RWPE2 (cell line): ENCODE measurements at places on chromosomes 5 and 9.

DNA sequence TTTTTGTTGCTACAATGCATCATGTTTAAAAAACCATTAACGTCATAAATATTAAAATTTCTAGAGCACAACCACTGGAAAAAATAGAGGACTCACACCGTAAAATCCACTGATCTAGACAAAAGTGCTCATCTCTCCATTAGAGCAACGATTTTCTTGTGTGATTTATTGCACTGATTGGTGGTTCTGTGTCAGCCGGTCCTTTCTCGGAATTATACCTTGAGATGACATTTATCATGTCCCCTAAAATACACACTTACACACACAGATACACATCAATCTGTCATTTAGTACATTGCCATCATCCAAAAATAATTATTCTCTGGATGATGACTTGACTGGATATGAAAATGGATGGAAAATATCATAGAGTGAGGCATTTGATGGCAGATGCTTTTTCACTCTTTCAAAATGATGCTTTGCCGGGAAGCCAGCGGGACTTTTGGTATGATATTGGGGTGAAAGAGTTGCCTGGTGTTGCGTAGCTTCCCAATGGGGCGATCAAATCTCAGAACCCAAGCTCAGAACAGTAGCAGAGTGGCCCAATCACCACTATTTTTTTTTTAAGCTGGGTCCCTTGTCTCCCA, 226.6 kb downstream of the GAS1 start:
- DNase-seq: no peak

GRCh38 chr9:89586311-89586710, 18.5 kb upstream of the GADD45G start:
- no peak for DNase-seq

DNA sequence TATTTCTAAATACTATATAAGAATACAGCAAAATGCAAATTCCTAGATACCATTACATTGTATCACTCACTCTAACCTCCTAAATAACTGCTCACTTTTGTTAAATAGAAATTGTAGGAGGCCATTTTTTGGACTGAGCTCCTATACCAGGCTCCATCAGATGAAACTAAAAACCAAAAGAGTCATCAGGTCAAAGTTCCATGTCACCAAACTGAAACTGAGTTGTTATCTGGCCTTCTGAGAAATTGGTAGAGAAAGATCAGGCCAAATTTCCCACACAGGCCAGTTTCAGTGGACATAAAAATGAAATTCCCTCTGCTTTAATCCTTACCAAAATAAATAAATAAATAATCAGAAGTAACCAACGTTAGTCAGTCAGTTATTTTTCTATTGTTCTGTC, 13.8 kb upstream of the SNX2 start:
- DNase-seq: no peak

GRCh38 chr9:99370376-99370775, 148.3 kb downstream of the SEC61B start:
- no peak for DNase-seq

DNA sequence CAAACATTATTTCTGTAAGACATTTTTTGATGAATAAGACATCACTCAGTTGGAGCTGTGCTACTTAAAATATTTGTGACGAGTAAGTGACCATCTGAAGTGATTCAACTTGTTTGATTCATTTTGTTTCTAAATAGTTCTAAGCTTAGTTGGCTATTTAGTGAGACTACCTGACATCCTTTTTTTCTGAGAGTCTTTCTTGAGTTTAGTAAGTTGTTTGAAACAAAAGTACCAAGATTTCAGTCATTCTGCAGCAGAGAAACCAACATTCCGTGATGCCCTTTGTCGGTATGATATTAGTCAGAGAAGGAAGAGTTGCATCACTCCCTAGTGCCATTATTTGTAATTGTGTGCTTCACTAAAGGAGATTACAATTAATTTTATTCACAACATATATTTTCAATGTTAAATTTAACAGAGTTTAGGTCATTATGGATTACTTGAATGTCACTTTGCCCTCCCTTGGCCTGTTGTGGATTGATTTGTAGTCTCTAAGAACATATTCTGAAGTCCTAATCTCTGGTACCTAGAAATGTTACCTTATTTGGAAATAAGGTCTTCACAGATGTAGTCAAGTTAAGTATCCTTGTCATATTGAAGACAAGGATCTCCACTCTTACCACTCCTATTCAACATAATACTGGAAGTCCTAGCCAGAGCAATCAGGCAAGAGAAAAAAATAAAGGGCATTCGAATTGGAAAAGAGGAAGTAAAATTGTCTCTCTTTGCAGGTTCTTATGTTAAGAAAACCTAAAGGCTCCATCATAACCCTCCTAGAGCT, 212.2 kb downstream of the PCSK1 start:
- no peak for DNase-seq

DNA sequence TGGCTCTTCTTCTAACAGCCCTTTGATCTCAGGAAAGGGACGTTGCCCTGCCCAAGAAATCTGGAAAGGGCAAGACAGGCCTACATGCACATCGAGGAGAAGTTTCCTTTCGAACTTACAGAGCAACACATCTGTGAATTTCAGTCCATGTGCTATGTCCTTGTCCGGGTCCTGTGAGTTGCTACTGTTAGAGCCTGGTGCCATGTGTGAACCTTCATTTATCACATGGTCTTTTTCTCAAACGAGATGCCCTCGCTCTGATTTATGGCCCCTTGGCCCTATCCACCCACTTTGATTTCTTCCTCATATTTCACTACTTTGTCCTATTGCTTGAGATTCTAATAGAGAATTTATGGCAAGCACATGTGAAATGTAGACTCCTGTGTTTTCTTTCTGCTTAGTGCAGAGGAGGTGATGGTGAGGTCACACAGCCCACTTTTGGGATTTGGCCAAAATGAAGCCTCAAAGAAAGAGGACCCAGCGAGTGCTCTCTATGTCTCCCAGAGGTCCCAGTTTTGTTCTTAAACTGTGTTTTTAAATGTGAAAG, 153.1 kb downstream of the SNCAIP start:
- no peak for DNase-seq

DNA sequence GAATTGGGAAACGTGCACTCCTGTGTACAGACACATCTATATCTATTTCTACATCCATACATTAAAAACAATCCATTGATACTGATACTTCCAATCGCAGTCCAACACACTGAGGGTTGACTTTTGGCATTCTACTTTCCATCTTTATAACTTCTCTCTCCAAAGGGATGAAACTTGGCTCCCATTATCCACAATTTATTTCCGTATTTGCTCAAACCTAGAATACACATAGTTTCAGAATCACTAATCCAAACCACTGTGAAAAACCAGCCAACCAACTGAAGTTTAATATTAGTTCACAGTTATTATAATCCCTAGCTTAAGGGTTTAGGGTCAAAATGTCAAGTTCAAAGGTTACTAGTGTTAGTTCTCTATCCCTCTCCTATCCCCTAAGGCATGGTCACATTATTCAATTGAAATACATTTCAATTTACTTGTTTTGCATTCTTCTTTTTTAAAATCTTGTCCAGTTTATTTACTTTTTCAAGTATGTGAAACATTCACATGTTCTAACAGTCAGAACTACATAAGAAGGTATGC, 156.5 kb downstream of the MED27 start:
- DNase-seq: no peak

DNA sequence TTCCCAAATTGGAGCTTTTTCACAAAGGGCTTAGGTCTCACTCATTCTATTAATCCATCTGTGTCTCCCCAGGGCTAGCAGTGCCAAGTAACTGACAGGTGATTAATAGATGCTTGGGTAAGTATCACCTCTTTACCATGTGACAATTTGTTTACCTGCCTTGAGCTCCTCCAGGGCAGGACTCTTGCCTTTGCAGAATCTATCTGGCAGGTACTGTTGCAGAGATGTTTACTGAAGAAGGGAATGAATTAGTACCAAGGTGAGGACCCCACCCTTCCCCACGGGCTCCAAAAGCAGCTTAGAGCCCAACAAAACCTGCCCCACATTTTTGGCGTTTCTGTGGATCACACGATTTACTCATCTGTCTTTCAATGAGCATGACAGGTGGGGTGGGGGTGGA, 698 bp upstream of the TGFBI start:
- DNase-seq: no peak

- no peak for DNase-seq
These were observed 3.6 kb upstream of the RORB start for GRCh38 chr9:74493512-74493911.

- no peak for DNase-seq
These were observed 360.6 kb upstream of the MEF2C start for GRCh38 chr5:89243611-89244010.

- DNase-seq: no peak
These were observed 526.7 kb upstream of the TRPC7 start for GRCh38 chr5:136892000-136892399.

DNA sequence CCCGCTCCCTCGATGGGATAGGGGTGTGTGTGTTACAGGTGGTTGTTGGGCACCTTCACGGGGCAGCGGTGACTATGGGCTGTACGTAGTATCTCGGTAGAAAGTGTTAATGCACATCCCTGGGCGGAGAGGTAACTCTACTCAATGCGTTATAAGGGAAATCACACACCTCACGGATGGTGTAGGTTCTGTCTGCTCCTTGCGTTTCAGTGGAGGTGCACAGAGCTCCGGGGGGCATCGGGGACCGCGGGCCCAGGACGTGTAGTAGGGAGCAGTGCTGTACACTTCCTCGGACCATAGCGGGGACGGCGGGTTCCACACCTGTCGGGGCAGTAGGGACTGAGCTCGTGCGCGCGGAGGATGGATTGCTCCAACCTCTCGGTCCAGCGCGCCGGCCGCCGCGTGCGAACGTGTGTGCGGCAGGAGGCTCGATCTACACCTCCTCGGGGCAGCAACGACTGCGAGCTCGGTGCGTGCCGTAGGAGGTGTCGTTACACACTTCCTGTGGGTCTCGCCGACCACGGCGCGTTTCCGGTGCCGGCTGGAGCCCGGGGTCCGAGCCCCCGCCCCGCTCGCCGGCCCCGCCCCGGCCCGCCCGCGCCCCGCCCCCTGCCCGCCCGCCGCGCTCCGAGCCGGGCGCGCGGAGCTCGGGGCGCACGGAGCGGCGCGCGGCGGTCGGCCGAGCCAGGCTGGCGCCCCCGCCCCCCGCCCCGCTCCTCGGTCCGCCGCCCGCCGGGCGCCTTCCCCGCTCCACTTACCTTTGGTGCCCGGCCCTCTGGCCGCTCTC, at the start of gene KIAA1958:
KIAA1958 (plus strand) TSS at position 607 of the 787 bp plus-strand sequence. CDS start 87,254 bp downstream, outside the sequence.
- peak; percentile 89 for DNase-seq

DNA sequence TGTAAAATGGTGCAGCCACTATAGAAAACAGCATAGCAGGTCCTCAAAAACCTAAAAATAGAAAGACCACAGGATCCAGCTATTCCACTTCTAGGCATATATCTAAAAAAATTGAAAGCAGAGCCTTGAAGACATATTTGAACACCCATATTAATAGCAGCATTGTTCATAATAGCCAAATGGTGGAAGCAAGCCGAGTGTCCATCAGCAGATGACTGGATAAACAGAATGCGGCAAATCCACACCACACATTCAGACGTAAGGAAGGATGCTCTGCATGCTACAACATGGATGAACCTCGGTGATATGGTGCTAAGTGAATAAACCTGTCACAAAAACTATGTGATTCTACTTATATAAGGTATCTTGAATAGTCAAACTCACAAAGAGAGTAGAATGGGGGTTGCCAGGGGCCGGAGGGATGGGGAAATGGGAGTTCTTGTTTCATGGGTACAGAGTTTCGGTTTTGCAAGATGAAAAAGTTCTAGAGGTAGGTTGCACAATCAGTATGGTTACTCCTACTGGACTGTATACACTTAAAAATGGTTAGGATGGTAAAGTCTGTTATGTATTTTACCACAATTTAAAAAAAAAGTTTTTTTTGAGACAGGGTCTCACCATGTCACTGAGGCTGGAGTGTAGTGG, 17.1 kb upstream of the HSD17B3 start:
- DNase-seq: no peak

- DNase-seq: peak; percentile 96
These were observed 3.8 kb upstream of the STC2 start for GRCh38 chr5:173331956-173332479.

DNA sequence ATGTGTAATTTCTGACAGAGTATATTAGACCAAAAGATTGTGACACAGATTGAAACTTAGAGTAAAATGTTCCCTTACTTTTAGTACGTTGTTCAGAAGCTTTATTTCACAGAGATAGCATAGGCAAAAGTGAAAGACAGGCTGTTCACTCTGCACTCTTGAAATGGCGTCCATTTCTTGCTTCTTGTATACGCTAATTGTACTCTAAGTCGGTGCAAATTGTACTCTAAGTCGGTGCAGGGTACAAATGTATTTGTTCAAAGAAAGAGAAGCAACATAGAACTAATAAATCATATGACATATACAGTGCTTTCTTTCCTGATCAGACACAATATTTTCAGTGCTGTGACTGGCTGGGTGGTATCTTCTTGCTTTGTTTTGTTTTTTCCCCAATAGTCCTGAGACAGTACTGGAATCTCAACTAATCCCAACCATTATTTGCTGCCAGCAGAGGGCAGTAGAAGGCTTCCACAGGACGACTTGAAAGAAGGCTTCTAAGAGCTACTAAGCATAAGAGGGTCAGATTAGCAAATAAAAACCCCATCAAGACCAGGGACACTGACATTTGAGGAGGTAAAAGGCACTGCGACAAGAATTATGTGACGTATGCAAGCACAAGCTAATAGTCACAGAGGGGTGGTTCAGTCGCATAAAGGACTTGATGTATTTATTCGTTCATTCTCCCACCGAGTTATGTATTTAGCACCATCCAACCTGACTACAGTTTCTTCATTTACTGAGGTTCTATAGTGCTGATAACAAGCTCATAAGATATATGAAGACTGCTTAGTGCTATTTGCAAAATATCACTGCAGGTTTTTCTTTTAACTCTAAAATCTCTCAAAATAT, 831.8 kb downstream of the TAF11L14 start:
- DNase-seq: no peak

GRCh38 chr5:143274952-143275351, 128.5 kb downstream of the NR3C1 start:
- no peak for DNase-seq

DNA sequence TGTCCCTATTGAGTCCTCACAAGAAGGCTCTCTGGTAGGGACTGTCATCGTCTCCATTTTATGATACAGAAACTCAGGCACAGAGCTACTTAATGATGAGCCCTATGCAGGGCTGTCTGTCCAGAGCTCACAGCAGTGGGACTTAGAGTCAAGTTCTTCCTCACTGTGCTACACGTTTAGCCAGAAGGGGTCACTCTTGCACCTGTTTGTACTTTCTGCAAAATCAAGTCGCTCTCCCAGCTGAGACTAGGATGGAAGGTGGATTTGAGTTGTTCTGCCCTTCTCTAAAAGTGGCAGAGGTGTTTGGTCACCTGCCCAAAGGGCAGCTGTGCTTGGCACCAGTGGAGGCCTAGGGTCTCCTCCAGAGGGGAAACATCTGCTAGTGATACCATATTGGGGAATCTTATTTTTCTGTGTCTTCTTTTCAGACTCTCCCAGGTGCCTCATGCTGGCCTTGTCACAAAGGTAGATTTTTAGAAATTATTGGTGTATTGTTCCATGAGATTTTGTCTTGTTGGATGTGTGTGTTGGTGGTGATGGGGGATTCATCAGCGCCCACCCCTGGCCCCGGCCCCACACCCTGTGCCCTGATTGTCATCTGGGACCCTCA, 104.2 kb downstream of the PPARGC1B start:
- DNase-seq: no peak
